ENCODE measurements at places on chromosomes 5 and 9.

- no peak for DNase-seq
These were observed 219.9 kb downstream of the ELAVL2 start for GRCh38 chr9:23606107-23606506.

GRCh38 chr9:109331353-109331752 is 10.5 kb upstream of the EPB41L4B start:
- DNase-seq: peak; percentile 79

GRCh38 chr5:148740966-148741742 is 85.3 kb upstream of the ADRB2 start:
- DNase-seq: no peak

- no peak for DNase-seq
These were observed 279.6 kb downstream of the ARRDC3 start for GRCh38 chr5:91103353-91104061.

DNA sequence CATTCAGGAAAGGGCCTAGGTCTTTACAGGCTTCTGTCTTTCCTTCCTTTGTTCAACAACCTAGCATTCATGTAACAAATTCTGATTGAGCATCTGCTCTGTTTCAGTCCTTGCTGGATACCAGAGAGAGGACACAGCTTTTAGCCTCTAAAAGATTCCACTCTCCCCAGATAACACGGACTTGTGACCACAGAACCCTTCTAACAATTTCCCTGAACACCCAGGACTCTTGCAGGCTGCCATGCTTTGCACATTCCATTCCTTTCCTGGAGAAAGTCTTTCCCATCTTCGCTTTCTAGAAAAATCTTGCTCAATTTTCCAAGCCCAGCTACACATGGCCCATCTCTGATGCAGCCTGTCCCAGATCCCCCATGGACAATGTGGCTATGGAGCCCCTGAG is 310.9 kb downstream of the ACTL7B start:
- no peak for DNase-seq

DNA sequence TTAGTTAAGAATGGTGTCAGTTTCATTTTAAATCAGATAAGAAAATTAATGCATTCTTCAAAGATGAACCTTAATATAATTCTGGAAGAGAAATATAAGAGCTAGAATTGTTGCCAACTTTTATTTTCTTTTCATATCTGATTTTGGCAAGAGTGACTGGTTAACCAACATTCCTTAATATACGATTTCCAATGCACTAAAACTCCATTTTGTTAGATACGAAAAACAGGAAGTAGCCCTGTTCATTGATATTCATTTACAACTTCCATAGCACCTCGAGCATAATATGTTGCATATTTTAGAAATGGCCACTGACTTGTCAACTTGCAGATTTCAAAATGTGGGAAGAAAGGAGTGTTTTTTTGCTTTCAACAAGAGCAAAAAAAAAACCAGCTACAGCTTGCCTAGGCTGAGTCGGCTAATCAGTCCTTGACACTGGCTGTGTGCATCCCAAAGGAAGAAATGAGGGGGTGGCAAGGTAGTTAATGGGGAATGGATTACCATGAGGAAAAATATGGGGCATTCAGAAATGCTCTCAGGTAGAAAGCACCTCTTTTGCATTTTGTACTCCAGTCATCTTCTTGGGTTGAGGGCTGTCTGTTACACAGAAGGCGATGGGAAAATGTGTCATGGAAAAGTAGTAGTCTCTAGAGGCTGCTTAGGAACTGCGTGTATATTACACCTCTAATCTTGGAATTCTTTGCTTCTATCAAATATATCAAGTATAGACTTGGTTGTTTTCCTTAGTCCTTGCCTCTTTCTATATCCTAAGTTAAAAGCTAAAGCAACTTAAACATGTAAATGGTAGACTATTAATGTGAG is 3.9 kb downstream of the MAP3K1 start:
- DNase-seq: no peak

DNA sequence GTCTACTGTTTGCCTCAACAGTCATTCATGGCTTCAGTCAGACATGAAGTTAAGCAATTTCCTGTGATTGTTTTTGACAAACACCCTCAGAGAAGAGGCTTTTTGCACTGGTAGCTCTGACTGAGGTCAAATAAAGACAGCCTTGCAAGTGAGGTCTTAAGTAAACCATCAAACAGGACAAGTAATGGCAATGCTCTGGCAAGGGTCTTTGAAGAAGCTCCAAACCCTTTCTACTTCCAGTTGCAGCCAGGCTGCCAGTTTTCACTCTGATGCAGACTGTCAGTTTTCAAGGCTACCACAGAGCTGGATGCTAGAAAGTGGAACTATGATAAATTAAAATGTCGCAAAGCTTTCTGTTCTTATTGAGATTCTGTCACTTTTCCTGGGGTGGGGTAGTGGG is 421.5 kb upstream of the PTGER4 start:
- no peak for DNase-seq

DNA sequence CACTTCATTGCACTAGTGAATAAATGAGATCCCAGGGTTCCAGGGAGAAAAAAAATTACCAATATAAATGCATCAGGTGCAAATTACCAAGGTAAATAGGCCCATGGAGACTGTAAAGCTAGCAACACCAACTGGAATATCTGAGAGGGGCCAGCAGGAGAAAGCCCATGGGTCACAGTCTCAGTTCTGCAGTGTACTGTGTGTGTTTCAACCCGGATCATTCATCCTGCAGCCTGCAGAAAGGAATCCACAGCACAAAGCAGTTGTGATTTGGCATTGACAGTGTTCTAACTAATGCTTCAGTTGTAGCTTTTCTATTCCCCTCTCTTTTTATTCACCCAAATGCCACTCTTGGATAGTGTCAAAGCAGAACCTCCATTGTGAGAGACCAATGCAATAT is 171.0 kb downstream of the EFNA5 start:
- DNase-seq: no peak

DNA sequence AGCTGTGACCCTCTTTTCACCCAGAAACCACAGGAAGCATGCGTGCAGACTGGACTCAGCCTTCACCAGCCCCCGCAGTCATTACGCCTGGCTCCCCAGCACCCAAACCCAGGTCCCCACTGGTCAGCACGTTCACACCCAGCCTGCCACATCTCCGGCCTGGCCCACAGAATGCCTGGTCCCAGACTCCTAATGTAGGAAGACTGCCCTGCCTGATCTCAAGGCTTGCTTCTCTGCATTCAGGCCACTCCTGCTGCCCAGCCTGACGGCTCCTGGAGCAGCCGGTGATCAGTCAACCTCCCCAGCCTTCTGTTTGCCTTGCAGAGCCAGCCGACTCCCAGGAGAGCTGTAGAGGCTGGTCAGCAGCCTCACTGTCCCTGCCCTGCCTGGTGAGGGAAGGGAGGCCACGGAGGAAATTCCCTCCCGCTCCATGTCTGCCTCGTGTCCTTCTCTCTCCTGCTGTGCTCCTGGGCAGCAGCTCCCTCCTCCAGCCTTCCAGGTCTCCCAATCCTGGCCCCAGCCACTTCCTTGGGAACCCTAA is 25.4 kb downstream of the ADAMTS2 start:
- no peak for DNase-seq

- peak; percentile 59 for DNase-seq
These were observed 20.5 kb downstream of the ADRB2 start for GRCh38 chr5:148846930-148847329.

GRCh38 chr9:134434894-134435506 is 108.7 kb downstream of the RXRA start:
- peak; percentile 92 for DNase-seq

GRCh38 chr9:4084435-4084818 is 215.4 kb downstream of the GLIS3 start:
- DNase-seq: no peak

DNA sequence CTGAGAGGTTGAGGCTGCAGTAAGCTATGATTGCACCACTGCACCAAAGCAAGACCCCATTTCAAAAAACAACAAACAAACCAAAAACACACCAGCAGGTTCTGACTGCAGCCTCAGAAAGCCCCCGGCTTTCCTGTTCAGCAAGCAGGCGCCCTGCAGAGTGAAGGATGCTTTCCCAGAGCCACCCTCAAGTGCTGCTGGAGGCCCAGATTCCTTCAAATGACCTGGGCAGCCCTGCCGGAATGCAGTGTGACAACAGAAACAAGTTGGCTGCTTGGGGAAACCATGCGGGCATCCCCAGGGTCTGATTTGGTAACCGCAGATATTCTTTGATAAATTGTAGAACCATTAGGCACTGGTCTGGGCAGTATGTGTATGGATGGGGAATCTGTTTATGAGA is 35.7 kb upstream of the GNE start:
- DNase-seq: no peak

GRCh38 chr5:170513856-170514525 is 10.2 kb downstream of the KCNIP1 start:
- no peak for DNase-seq

DNA sequence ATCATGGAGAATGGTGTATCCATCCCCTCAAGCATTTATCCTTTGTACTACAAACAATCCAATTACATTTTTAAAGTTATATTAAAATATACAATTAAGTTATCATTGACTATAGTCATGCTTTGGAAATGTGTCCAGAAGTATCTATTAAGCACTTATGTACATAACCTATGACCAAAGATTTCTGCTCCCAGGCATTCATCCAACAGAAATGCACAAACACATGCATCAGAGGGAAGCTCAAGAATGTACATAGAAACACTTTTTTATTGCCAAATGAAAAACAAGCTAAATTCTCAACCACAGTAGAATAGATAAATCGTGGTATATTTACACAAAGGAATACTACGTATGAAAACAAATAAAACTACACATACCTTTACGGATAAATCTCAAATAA is 700.5 kb upstream of the ZNF608 start:
- DNase-seq: peak; percentile 52

GRCh38 chr5:170420806-170421412 is 31.7 kb upstream of the KCNMB1 start:
- DNase-seq: peak; percentile 57

GRCh38 chr5:178986326-178986960 is 8.7 kb downstream of the GRM6 start:
- no peak for DNase-seq

DNA sequence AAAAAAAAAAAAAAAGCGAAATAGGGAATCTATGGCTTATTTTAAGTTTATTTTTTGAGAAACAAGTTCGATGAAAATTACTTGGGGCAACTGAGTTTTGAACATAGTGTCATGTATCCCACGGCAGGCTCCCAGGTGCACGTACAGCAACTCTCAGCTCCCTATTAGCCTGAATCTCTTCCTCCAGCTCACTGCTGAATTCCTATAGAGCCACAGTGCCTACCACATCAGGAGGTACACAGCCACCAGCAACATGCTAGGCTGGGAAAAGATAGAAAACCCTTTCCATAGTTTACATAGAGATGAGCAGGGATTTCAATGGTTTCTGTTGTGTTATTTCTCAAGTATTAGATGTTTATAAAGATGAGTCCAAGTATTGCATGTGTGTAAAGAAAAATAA is 115.9 kb upstream of the RGMB start:
- no peak for DNase-seq

DNA sequence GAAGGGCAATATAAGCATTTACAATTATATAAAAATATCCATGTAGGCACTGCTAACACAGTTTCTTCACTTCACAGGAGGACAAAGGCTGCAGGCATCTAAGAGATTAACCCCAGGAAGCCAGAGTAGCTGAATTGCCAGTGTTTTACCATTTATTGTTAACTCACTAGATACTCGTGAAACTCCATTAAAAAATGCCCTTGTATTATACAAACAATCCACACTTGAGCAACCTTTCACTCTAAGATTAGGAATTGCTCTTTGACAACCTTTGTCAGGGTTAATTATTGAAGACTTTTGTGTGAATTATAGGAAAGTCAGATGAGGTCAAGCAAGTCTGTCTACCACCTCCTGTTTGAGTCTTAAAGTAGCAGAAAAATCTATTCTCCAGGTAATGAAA is 317.8 kb downstream of the ADGRV1 start:
- DNase-seq: no peak

GRCh38 chr9:131976157-131977108 is 103.2 kb downstream of the MED27 start:
- no peak for DNase-seq

DNA sequence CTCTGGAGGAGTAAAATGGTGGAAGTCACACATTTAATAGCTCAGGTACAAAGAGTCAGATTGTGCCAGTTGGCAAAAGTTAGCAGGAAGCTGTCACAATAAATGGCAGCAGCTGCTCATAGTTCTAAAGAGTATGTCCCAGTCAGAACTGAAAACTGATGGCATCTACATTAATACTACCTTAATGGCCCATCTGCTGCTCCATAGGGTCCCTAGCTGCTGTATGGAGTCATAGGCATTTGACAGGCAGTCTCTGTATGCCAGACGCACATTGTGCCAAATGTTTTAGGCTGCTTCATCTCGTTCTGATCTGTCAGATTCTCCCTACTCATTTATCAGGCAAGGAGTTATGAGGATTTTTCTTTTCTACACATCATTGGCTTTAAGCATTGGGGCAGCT is 515.8 kb upstream of the ARRDC3 start:
- DNase-seq: no peak

- no peak for DNase-seq
These were observed 22.8 kb upstream of the LPCAT1 start for GRCh38 chr5:1546556-1546955.

DNA sequence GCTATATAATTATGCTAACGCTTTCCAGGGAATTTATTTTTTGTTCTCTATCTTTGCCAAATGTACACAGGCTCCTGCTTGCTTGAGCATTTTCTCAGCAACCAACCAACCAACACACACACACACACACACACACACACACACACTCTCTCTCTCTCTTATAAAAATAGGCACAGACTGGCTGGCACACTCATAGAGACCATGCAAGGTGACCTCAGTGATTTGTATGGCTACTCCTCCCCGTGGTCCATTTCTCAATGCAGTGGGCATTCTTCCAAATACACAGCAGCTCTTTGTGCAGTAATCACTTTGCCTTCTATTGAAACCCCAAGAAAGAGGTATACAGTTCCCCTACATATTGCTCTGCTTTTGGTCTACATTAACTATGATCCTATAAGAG is 416.0 kb downstream of the MAN2A1 start:
- peak; percentile 2 for DNase-seq

GRCh38 chr5:80837679-80838078 is 122.5 kb upstream of the RASGRF2 start:
- DNase-seq: no peak

DNA sequence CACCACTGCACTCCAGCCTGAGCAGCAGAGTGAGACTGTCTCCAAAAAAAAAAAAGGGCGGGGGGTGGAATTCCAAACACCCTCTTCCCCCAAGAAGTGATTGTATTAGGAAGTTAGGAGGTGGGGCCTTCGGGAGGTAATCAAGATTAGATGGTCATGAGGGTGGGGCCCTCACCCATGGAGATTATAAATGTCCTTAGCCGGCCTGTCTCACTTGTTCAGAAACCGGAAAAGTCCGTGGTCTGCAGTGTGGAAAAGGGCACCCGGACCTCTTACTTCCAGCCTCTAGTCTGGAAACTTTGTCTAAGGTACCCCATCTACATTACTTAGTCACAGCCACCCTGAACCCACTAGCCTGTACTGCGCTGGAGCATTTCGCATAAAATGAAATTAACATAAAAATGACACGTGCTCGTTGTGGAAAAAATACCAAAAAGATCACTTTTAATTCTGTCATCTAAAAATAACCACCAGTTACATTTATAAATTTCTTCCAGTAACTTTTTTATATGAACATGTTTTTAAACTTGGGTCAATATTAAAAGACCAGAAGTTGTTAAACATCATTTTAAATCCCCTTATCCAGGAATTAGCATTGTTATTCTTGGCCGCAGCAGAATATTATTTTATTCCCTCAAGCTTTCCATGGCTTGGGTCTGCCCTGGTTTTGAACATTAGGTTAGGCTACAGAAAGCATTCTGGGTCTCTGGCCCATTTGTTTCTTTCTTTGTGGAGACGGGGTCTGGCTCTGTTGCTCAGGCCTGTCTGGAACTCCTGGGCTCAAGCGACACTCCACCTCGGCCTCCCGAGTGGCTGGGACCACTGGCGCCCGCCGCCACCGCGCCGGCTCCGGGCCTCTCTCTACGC is 1.2 kb upstream of the CKS2 start:
- DNase-seq: no peak

Data from MG63 (cell line).